ENCODE measurements at places on chromosomes 6 and 20.

DNA sequence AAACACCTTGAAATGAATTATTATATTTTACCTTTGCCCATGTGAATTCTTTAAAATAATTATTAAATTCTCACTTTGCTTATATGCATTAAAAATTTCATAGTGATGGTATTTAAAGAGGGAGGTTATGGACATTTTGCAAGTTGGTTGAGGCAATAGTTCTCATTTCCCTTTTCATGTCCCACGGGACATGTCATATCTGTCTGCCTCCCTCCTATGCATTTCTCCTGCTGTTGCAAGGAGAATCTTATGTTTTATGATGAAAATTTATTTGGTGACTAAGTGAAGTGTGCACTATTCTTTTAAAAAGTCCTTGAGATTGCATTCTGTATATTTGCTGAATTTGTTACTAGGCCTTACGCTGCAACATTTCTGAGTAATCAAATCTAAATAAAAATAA lies 67.2 kb downstream of the UTRN start:
- no peak overlapping the region for H3K4me3 ChIP-seq
- peaks cover 53% of the 10 kb centered on the region for H3K4me1 ChIP-seq
- no peaks in the 10 kb centered on the region for H3K27me3 ChIP-seq
- peak overlapping the region; percentile 89 for H3K27ac ChIP-seq
- no peak for DNase-seq

- H3K36me3 ChIP-seq = peaks cover 100% of the 10 kb centered on the region
- no peak overlapping the region for H3K4me3 ChIP-seq
- H3K4me1 ChIP-seq = no peaks in the 10 kb centered on the region
- H3K27ac ChIP-seq = no peak overlapping the region
- H3K27me3 ChIP-seq = no peaks in the 10 kb centered on the region
Measured at GRCh38 chr20:36506253-36506652, 35.1 kb upstream of the MYL9 start.

GRCh38 chr6:17606606-17607005 lies 6.5 kb downstream of the FAM8A1 start:
- no peak overlapping the region for H3K27ac ChIP-seq
- peaks cover 9% of the 10 kb centered on the region for H3K4me1 ChIP-seq
- H3K27me3 ChIP-seq = no peaks in the 10 kb centered on the region
- H3K36me3 ChIP-seq = peaks cover 80% of the 10 kb centered on the region
- DNase-seq = no peak

DNA sequence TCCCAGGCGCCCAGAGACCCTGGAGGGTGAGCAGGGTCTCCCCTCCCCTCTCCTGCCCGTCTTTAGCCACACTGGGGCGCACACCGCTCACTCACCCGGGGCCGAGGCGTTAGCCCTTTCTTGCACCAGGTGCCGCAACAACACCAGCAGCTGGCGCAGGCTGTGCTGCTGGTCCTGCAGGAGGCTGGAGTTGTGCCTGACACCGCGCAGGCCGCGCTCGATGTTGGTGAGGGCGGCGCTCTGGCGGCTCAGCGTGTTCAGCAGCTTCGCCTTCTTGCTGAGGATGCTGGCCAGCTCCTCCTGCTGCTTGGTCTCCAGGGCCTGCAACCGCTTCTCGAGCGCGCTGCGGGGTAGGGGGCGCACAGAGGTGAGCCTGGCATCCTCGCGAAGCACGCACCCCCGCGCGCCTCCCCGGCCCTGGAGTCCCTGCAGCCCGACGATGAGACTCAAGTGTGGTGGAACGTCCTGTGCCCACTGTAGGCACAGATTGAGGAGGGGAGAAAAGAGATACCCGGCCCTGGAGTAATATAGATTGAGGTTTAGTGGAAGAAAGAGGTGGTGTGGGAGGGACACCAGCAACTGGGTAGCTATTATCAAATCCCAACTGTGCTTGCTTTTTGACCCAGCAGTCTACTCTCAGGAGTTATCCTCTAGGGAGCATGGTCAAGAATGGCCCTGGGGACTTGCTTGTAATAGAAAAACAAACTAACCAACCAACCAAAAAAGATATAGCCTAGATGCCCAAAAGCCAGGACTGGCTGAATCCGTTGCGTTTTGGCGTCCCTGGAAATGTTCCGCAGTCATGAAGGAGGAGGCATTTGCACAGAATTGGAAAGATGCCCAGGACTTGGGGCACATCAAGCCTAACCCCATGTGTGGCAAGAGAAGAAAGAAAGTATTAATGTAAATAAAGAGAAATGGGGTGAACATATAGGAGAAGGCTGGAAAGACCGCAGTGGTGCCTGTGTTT lies 30.9 kb downstream of the ANGPT4 start:
- H3K4me1 ChIP-seq = no peaks in the 10 kb centered on the region
- no peak for DNase-seq
- no peaks in the 10 kb centered on the region for H3K36me3 ChIP-seq
- no peak overlapping the region for H3K27ac ChIP-seq

DNA sequence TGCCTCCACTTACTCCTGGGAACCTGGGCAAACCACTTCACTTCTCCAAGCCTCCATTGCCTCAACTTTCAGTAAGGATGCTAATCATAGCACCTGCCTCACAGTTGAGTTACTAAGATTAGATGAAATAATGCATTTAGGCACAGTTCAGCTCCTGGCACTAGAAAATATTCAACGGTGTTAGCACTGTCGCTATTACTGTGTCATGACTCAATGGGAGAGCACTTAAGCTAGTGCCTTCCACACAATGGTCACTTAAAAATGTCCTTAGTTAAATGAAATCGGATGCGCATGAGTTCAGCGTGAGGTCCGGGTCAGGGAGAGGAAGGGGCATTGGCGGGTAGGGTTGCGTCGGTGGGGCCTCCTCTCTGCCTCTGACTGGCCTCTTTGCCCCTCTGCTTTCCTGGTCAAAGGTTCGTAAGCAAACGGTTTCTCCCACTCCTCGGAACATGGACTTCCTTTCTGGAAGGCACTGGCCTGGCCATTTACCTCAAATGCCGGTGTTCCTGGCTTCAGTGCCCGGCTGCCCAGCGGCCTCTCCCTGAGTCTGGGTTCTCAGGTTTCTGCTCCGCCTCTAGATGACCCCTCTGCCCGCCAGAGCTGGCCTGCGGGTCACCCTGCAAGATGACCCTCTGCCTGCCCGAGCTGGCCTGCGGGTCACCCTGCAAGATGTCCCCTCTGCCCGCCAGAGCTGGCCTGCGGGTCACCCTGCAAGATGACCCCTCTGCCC lies 123.8 kb upstream of the QKI start:
- DNase-seq = no peak
- no peak overlapping the region for H3K4me3 ChIP-seq
- H3K27ac ChIP-seq = no peak overlapping the region
- no peaks in the 10 kb centered on the region for H3K36me3 ChIP-seq
- no peaks in the 10 kb centered on the region for H3K27me3 ChIP-seq
- no peaks in the 10 kb centered on the region for H3K4me1 ChIP-seq
